ENCODE measurements at places on chromosomes 7 and 10. TPM values are rescaled to one million over a fixed set of nuclear protein-coding genes. Genes with fewer than 3 reads are reported as not detected.

GRCh38 chr10:46020344-46020657, 10.1 kb downstream of the NCOA4 start:
- peaks cover 32% of the 10 kb centered on the region for H3K4me1 ChIP-seq
- H3K36me3 ChIP-seq = peaks cover 58% of the 10 kb centered on the region
- H3K4me3 ChIP-seq = peak overlapping the region; percentile 1
- peak overlapping the region; percentile 39 for H3K27ac ChIP-seq
- no peaks in the 10 kb centered on the region for H3K27me3 ChIP-seq
- peak; percentile 78 for DNase-seq

GIMAP5 gene
- not detected for polyA plus RNA-seq

NUB1 gene
- 99.3 TPM for polyA plus RNA-seq

- no peaks in the 10 kb centered on the region for H3K27me3 ChIP-seq
- H3K27ac ChIP-seq = no peak overlapping the region
- no peaks in the 10 kb centered on the region for H3K36me3 ChIP-seq
- H3K4me1 ChIP-seq = no peaks in the 10 kb centered on the region
- DNase-seq = no peak
These were observed 126.0 kb downstream of the AASS start for GRCh38 chr7:122018032-122018431.

- H3K4me1 ChIP-seq = no peaks in the 10 kb centered on the region
- peaks cover 3% of the 10 kb centered on the region for H3K27me3 ChIP-seq
- DNase-seq = no peak
- no peak overlapping the region for H3K4me3 ChIP-seq
- H3K36me3 ChIP-seq = no peaks in the 10 kb centered on the region
These were observed 41.7 kb upstream of the DUSP5 start for GRCh38 chr10:110456046-110456445.

GRCh38 chr7:46478046-46478445, 557.0 kb upstream of the IGFBP3 start:
- H3K27ac ChIP-seq = no peak overlapping the region
- no peak for DNase-seq
- no peaks in the 10 kb centered on the region for H3K4me1 ChIP-seq

SPAM1 gene
- not detected for polyA plus RNA-seq
